Tongue (tissue), 3 donors: ENCODE measurements at places on chromosomes 12 and 14. TPM values are rescaled to one million over a fixed set of nuclear protein-coding genes. Genes with fewer than 3 reads are reported as not detected.

- DNase-seq = peak; percentile 59
Measured at GRCh38 chr12:51188359-51189051, 15.6 kb upstream of the TFCP2 start.

DNA sequence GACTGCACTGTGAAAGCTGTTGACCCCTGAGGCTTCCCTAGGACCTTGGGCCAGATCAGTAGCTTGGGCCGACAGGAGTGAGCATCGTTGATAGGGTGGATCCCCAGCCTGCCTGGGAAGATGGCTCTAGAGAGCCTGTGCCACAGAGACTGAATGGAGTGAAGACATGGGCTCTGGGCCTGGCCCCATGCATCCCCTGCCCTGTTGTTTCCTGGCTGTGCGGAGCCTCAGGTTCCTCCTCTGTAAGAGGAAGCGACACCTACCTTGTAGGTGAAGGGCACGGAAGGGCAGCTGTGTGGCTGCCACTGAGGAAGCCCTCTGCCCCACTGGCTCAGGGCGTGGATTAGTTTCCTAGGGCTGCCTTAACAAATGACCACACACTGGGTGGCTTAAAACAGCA is 23.9 kb downstream of the PLEKHG3 start:
- no peak for DNase-seq

GRCh38 chr14:22178333-22178839 is 410.6 kb downstream of the DAD1 start:
- peak; percentile 33 for DNase-seq

DNA sequence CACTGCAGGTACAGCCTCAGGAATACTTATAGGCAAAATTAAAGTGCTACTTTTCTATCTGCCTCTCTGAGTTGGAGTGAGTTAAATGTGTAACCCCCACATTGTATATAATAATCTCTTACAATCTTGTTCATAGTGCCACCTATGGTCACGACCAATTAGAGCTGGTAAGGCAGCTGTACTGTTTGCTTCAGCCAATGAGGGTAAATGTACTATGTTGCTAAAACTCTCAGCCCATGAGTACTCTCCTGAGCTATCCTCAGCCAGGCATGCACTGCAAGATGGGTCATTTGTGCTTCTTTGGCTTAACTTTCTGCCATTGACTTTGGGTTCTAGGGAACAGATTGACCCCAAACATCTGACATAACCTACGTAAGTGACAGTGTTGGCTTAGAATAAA is 15.0 kb upstream of the MDM2 start:
- DNase-seq = no peak

The TMEM229B gene
- 1.6 TPM for total RNA-seq
